Stimulated activated naive CD4-positive, alpha-beta T cell (primary cell): ENCODE measurements at places on chromosomes 5 and 9.

GRCh38 chr5:86101966-86102365 lies 515.8 kb upstream of the COX7C start:
- no peak for DNase-seq

DNA sequence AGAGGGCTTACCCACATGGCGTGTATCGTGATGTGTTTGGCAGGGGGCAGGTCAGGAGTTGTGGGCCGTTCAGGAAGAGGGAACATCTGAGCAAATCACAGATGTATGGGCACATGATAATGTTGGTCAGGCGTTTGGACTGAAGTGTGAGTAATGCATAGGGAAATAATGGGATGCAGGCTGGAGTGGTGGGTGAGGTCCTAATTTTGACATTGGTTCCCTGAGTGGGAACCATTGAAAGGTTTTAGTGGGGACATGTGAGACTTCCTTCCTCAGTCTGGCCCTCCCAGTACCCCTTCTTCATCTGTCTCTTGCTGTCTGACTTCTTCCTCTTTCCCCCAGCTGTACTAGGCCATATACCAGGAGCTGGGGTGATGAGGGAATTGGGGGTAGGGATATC lies 7.6 kb downstream of the OTULIN start:
- no peak for DNase-seq

DNA sequence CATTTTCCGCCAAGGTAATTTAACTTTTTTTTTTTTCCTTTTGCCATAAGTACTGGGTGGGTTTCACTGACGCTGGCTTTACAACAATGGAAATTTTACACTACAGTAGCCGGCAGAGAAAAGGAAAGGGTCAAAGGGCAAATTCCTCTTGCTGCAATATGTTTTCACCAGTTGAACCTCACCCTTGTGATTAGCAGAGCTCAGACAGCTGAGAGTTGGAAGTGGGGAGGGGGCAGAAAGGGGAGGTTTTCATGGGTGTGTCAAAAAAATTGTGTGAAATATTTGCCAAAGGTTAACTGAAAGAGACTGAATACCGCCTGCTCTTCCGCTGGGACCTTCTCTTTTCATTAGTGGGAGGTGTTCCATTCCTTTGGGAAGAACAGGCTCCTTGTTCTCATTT lies 296.9 kb downstream of the ADAMTS6 start:
- DNase-seq: no peak

DNA sequence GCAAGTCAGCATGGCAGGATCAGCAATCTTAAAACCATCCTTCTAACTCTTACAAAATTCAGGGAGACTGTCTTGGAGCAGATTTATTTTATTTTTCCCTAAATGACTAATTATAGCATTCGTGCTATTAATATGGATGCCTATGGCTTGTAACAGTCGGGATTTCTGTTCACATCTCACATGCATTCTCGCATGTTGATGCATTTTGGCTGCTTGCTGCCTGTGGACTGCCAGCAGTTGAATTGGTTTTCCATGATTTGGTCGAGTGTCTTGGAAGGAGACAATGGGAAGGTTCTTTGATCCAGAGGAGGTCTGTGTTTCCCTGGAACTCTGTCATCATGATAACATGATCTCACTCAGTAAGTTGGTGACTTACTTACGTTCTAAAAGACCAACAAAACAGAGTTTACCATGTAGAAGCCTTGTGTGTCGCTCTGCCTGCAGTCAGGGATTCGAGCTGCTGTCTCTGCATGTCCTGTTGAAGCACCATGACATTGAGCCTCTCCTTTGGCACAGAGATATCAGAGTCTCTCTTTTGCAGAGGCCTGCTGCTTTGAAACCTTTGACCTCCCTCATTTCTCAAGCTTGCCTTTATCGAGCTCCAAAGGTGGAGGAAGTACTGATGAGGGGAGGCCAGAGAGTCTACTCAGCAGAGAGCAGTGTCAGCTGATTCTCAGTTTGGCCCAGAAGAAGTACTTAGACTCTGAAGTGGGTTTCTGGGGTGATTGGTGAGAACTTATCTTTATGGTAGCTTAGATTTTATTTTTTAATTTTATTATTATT lies 82.4 kb downstream of the ARHGAP26 start:
- no peak for DNase-seq

DNA sequence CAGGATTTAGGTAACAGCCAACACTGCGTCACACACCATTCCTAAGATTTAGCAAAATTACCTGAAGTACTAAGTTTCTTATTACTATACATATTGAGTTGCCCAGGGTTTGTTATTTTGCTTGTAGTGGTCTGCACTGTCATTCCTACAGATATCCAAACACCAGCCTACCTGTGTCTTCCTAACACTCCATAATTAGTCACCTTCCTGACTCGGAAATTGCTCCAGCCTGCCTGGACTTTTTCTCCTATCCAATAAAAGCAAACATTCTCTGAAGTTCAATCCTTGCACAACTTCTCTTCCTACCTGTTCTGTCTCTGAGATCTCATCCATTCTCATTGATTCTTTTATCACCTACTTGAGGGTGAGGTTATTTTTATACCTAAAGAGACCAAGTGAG lies 243.9 kb downstream of the NR2F1-AS1 start:
- DNase-seq: no peak

DNA sequence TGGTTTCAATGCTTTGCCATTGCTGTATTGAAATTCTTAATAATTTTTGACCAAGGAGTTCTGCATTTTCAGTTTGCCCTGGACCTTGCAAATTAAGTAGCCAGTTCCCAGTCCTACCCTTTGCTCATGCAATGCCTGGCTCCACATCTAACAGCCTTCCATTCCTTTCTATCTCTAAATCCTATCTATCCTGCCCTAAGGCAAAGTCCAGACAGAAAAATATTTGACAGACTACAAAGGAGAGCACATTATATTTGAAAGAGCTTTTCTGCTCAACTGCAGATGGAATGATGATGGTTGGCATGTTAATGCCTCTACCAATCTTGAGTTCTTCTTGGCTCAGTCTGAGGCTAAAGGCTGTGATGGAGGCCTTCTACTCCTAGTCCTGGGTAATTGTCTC lies 15.5 kb downstream of the SLC22A4 start:
- no peak for DNase-seq
